Activated B cell treated with CpG ODN at 0.5 μM for 24 hours (primary cell): ENCODE measurements at places on chromosomes 1 and 21. TPM values are rescaled to one million over a fixed set of nuclear protein-coding genes. Genes with fewer than 3 reads are reported as not detected.
A peak's percentile ranks its signal among the peaks of the same experiment; 100 is the strongest.

GRCh38 chr21:35603494-35603893, 456.8 kb downstream of the SETD4 start:
- peaks cover 5% of the 10 kb centered on the region for H3K4me1 ChIP-seq
- no peaks in the 10 kb centered on the region for H3K36me3 ChIP-seq
- peaks cover 3% of the 10 kb centered on the region for H3K27me3 ChIP-seq
- DNase-seq = no peak

DNA sequence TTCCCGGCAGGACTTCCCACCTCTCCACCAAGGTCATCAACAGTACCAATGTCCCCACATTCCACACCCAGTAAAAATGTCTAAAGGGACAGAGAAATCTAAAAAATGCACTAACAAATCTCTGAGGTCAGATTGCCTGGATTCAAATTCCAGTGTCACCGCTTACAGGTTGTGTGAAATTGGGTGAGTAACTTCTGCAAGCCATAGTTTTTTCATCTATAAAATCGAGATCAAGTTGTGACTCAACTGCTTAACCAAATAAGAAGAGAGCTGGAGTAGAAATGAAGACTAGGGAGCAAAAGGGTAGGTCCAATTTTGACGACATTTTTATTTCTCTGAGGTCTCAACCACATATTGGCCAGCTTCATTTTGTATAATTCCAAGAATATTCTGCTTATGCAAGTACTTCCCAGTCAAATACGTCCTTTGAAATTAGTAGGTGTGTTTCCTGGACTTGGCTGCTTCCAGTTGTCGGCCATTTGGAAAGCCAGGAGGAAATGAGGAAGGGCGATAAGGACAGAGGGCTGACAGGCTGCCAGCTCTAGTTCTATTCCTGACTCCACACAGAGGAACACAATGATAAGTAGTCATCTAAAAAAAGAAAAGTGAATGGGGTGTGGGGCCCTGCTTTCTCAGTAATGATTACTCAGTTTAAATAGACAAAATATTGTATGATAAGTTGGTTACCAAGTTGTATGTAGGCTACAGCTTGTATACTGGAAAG, 57.7 kb upstream of the ZC3H11B start:
- H3K27ac ChIP-seq = no peak overlapping the region
- no peak for DNase-seq
- no peak overlapping the region for H3K4me3 ChIP-seq
- no peaks in the 10 kb centered on the region for H3K36me3 ChIP-seq
- H3K27me3 ChIP-seq = no peaks in the 10 kb centered on the region

DNA sequence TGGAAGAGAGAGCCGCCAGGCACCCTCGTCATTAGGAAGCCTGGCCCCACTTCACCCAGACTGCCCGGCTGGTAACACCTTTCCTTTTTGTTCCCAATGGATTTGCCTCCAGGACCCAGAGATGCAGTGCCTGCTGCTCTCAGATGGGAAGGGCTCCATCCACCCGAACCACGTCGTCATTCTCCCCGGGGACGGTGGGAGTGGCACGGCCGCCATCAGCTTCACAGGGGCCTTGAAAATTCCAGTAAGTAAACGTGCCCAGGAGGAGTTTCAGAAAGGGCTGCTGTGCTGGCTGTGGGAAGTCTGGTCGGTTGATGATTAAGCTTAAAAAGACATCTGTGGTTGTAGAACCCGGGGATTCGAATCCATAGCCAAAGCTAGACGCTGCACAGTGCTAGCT, 45.2 kb downstream of the SLC37A1 start:
- H3K36me3 ChIP-seq = peaks cover 92% of the 10 kb centered on the region
- H3K4me1 ChIP-seq = peaks cover 23% of the 10 kb centered on the region
- no peak overlapping the region for H3K27ac ChIP-seq
- H3K4me3 ChIP-seq = no peak overlapping the region
- no peak for DNase-seq

- no peak for DNase-seq
- no peak overlapping the region for H3K4me3 ChIP-seq
- H3K27ac ChIP-seq = no peak overlapping the region
- H3K4me1 ChIP-seq = peaks cover 9% of the 10 kb centered on the region
- peaks cover 68% of the 10 kb centered on the region for H3K36me3 ChIP-seq
Observed at GRCh38 chr21:36207577-36208320, 51.1 kb downstream of the DOP1B start.

DNA sequence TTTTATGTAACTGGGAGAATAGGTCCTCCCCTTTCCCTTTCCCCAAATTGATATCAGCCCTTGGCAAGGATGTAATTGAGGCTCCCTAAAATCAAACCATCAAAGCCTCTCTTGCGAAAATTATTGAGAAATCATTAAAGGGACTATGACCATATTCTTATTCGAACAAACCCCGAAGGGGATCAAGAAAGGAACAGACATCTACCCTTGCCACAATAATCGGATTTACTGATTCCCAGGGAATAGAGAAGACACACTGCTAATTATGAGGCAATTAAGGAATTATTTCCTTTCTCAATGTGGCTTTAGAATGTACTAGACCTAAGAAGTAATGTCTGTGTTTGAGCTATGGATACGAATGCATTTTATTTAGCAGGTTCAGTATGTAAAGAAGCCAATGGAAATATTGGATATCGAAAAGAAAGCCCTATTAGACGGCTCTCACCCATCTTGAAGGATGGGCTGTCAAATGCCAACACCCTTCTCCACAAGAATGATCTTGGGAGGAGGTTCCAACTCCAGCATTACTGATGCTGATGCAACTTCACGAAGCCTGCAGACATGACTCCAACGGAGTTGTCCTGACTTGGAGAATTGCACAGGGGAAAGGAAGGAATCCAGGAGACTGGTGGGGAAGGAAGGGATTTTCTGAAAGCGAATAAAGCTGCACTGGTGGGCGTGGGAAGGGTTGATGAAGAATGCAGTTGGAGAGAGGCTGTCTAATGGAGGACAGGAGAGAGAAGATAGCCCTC, 11.6 kb upstream of the PTPRF start:
- no peak for DNase-seq
- no peaks in the 10 kb centered on the region for H3K4me1 ChIP-seq
- H3K27me3 ChIP-seq = peaks cover 50% of the 10 kb centered on the region
- no peak overlapping the region for H3K4me3 ChIP-seq
- H3K36me3 ChIP-seq = no peaks in the 10 kb centered on the region
- H3K27ac ChIP-seq = no peak overlapping the region

- no peak overlapping the region for H3K4me3 ChIP-seq
- no peak for DNase-seq
- no peak overlapping the region for H3K27ac ChIP-seq
- H3K27me3 ChIP-seq = peaks cover 10% of the 10 kb centered on the region
- no peaks in the 10 kb centered on the region for H3K36me3 ChIP-seq
Observed at GRCh38 chr1:119808491-119808890, 2.8 kb downstream of the REG4 start.

GRCh38 chr1:187074445-187075048, 245.8 kb downstream of the PLA2G4A start:
- H3K27ac ChIP-seq = no peak overlapping the region
- H3K4me1 ChIP-seq = no peaks in the 10 kb centered on the region
- DNase-seq = no peak
- no peaks in the 10 kb centered on the region for H3K36me3 ChIP-seq
- H3K27me3 ChIP-seq = no peaks in the 10 kb centered on the region
- no peak overlapping the region for H3K4me3 ChIP-seq

- no peaks in the 10 kb centered on the region for H3K27me3 ChIP-seq
- no peak for DNase-seq
- no peak overlapping the region for H3K27ac ChIP-seq
Observed at GRCh38 chr1:217539510-217539909, 91.4 kb downstream of the GPATCH2 start.

DNA sequence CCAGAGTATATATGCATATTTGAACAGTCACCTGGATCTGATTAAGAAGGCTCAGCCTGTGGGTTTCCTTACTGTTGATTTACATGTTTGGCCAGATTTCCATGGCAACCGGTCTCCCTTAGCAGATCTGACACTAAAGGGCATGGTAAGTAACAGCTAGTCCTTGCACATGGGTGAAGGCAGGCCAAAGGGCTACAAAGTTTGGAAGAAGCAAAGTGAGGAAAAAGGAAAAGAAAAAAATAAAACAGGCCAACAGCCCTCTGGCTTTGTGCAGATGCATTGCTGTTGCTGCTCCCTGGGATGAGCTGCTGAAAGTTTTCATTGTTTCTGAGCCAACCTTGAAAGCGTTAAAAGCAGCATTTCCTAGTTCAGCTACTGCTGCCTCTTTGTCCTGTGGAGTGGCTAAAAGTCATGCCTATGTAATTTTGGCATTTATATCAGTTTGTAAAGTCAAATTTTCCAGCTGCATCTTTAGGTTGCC, 176.5 kb upstream of the HOOK1 start:
- no peak for DNase-seq
- peaks cover 2% of the 10 kb centered on the region for H3K36me3 ChIP-seq
- no peaks in the 10 kb centered on the region for H3K4me1 ChIP-seq
- H3K27ac ChIP-seq = no peak overlapping the region

GRCh38 chr1:234564035-234565029, 45.6 kb downstream of the IRF2BP2 start:
- no peaks in the 10 kb centered on the region for H3K27me3 ChIP-seq
- H3K36me3 ChIP-seq = no peaks in the 10 kb centered on the region
- DNase-seq = no peak

DNA sequence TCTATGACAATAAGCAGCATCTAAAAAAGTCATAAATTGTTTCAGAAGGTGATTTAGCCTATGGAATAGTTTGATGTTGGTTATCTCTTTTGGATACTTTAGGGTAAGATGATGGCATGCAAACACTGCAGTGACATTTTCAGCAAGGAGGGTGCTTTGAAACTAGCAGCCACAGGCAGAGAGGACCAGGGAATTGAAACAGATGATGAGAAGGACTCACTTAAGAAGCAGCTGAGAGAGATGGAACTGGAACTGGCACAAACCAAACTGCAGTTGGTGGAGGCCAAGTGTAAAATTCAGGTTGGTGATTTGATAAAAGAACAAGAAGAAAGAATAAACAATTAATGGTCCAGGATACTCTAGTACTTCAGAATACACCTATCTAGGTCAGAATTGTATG, 11.2 kb upstream of the CACYBP start:
- no peak overlapping the region for H3K4me3 ChIP-seq
- no peaks in the 10 kb centered on the region for H3K27me3 ChIP-seq

- no peaks in the 10 kb centered on the region for H3K4me1 ChIP-seq
- no peak overlapping the region for H3K4me3 ChIP-seq
- H3K27ac ChIP-seq = no peak overlapping the region
- H3K36me3 ChIP-seq = no peaks in the 10 kb centered on the region
- no peaks in the 10 kb centered on the region for H3K27me3 ChIP-seq
Observed at GRCh38 chr1:115656461-115657077, 14.8 kb downstream of the VANGL1 start.

GRCh38 chr21:35988416-35989137, 71.7 kb downstream of the SETD4 start:
- H3K27ac ChIP-seq = no peak overlapping the region
- H3K27me3 ChIP-seq = peaks cover 29% of the 10 kb centered on the region
- H3K4me3 ChIP-seq = no peak overlapping the region

DNA sequence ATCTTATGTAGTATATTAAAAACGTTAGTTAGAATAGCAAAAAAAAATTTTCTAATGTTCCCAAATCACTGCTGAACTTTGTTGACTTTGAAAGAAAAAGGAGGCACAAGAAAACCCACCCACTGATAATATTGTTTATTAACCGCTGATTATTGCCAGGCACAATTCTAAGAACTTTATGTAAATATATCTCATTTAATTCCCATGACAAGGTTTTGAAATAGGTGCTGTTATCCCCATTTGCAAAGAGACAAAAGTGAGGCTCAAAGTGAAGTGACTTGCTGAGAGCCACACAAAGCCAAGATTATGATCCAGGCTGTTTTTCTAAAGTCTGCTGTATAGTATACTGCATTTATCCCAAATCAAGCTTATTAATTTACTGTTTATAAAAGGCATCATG, 56.4 kb downstream of the SASS6 start:
- H3K4me1 ChIP-seq = peaks cover 4% of the 10 kb centered on the region
- no peak overlapping the region for H3K27ac ChIP-seq
- DNase-seq = no peak
- peaks cover 82% of the 10 kb centered on the region for H3K36me3 ChIP-seq
- H3K4me3 ChIP-seq = no peak overlapping the region

DNA sequence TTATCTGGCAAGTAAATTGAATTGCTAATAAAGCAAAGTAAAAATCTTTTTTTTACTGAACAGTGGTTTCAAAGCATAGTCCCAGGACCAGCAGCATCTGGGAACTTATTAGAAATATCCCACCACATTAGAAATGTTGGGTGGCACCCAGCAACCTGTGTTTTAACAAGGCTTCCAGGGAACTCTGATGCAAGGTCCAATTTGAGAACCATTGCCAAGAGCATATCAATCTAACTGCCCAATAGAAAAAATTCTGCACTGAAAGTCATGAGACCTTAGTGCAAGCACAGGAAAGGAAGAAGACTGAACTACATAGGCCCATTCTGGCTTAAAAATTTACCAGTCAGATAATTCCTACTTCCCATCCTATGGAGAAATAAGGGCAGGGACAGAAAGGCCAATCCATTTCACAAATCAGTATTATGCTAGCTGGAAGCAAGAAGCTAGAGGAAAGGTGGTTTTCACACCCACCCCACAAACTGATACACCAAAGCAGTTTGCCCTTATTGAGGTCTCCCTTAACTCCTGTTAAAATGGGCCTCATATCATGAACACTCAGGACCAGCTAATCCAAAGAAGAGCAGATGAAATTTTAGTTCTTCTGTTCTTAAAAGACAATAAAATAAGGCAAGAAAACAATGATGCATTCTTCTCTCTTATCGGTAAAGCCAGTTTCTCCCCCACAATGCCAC, 17.5 kb upstream of the C1orf105 start:
- no peak for DNase-seq
- no peak overlapping the region for H3K4me3 ChIP-seq
- no peaks in the 10 kb centered on the region for H3K27me3 ChIP-seq
- no peak overlapping the region for H3K27ac ChIP-seq

- H3K27ac ChIP-seq = peak overlapping the region; percentile 94
- H3K36me3 ChIP-seq = no peaks in the 10 kb centered on the region
- DNase-seq = no peak
- H3K4me1 ChIP-seq = peaks cover 76% of the 10 kb centered on the region
- no peaks in the 10 kb centered on the region for H3K27me3 ChIP-seq
Observed at GRCh38 chr1:206790502-206791250, 18.4 kb upstream of the IL10 start.

DNA sequence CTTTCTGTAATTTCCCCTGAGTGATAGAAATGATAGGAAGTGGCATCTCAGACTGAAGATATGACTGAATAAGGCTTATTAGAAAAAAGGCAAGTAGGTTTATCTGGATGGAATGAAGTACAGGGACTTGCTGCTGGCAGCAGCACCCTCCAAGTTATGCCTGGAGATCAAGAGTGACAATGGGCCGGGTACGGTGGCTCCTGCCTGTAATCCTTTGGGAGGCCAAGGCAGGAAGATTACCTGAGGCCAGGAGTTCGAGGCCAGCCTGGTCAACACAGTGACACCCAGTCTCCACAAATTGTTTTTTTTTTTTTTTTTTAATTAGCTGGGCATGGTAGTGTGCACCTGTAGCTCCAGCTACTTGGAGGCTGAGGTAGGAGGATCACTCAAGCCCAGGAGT, 87.8 kb downstream of the SCCPDH start:
- DNase-seq = no peak
- H3K4me1 ChIP-seq = no peaks in the 10 kb centered on the region
- H3K36me3 ChIP-seq = no peaks in the 10 kb centered on the region
- H3K27me3 ChIP-seq = peaks cover 6% of the 10 kb centered on the region
- H3K4me3 ChIP-seq = no peak overlapping the region
- no peak overlapping the region for H3K27ac ChIP-seq

- H3K4me1 ChIP-seq = peaks cover 52% of the 10 kb centered on the region
- H3K4me3 ChIP-seq = peak overlapping the region; percentile 96
- DNase-seq = no peak
- H3K27ac ChIP-seq = peak overlapping the region; percentile 91
Observed at GRCh38 chr1:28582248-28582615, 9.8 kb upstream of the RAB42 start.

Gene UBASH3A
- 0.20 TPM in 1 of 2 replicates, not detected in the other for total RNA-seq

Gene ACOT11
- 0.10 and 0.16 TPM in 2 replicates for total RNA-seq

Gene LCE1C
- total RNA-seq = not detected in 2 replicates

Gene BATF3
- 23.5 and 25.2 TPM in 2 replicates for total RNA-seq

Gene SRGAP2B
- 21.3 and 23.3 TPM in 2 replicates for total RNA-seq

Gene FNDC5
- total RNA-seq = 0.55 and 1.4 TPM in 2 replicates

Gene LCK
- 16.6 and 16.8 TPM in 2 replicates for total RNA-seq

Gene UQCRHL
- 1.7 and 1.9 TPM in 2 replicates for total RNA-seq
